ENCODE measurements at places on chromosomes 11 and 22.

GRCh38 chr11:29300420-29300819 is 716.4 kb downstream of the KCNA4 start:
- DNase-seq: no peak

DNA sequence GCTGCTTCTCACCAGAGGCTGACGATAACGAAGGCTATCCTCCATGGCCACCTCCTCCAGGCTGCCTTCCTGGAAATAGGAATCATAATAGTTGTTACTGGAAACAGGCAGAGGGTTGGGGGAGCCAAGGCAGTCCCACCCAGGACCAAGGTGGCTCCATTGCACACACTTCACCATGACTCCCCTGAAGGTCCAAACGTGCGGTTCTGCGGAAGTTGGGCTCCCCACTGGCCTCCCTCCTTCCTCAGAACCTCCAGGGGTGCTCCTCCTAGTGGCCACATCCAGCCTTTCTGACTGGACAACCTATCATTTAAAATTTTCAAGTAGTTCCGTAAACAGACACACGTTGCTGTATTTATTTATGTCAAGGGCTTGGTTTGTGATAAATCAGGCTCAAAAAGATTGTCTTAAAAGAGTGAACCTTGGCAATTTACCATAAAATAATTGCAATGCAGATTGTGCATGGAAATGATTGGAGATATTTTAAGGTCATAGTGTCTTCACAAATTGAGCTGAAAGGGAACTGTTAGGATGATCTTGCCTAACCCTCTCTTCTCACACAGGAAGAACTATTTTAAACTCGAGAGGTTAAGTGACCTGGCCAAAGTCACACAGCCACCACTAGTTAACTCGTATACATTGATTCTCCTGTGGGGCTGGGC is 1.4 kb upstream of the TCN2 start:
- DNase-seq: peak; percentile 9

GRCh38 chr11:78299000-78299710 is 110.4 kb downstream of the USP35 start:
- no peak for DNase-seq

- no peak for DNase-seq
Observed at GRCh38 chr11:72974487-72975205, 160.4 kb downstream of the ATG16L2 start.

- no peak for DNase-seq
Observed at GRCh38 chr11:115919341-115920091, 415.3 kb upstream of the CADM1 start.

DNA sequence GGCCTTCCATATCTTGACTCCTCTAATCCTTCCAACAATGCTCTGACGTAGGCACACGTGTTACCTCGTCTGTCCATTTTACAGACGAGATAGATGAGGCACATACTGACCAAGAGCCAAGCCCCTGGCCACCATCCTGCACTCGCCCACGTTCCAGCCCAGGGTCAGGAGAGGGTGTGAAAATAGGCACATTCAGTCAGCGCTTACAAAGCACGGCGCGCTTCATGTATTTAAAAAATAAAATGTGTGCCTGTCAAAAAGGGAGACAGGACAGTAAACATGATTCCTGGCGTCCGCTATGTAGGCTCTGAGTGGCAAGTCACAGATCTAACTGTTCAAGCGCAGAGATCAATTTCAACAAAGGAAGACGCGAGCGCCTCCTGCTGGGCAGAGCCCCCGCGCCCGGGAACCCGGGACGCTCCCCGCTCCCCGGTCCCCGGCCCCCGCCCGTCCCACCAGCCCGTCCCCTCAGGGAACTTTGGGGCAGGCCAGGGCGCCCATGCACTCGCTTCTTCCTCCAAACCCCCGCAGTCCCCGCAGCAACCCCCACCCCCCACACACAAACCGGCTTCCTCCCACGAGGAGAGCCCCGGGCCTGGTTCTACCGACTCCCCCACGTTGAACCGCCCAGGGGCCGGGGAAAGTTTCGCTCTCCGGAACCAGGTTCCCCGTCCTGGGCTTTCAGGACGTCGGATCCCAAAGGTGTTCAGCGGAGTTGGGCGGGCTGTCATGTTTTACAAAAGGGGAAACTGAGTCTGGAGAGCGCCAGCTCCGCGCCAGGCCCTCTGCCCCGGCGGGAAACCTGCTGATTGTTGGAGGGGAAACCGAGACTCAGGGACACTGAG is 10.4 kb upstream of the C1QTNF6 start:
- DNase-seq: peak; percentile 80

GRCh38 chr11:129440028-129440713 is 64.5 kb downstream of the BARX2 start:
- no peak for DNase-seq

DNA sequence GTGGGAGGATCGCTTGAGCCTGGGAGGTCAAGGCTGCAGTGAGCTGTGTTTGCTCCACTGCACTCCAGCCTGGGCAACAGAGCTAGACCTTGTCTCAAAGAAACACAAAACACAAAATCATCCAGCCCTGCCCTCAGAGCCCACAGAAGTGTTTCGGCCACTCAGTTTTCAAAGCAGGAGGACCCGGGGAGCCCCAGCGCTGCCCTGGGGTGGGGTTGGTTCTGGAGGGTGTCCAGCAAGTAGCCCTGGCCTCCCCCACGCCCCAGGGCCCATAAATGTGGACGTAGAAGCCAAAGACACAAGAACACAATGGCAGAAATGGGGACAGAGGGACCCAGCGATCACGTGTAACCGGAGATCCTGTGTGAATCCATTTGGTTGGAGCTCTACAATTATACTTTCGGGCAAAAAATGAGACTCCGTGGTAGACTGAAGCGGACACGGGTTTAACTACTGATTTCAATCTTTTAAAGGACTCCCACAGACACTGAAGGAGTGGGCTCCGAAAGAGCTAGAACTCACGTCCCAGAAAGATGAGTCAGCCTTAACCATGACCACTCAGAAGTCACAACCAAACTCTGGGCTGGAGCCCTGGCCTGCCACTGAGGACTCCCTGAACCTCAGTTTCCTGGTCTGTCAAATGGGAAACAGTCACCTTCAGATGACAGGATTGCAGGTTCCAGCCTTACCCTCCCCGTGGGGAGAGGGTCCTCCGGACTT is 9.0 kb upstream of the CYTH4 start:
- no peak for DNase-seq

DNA sequence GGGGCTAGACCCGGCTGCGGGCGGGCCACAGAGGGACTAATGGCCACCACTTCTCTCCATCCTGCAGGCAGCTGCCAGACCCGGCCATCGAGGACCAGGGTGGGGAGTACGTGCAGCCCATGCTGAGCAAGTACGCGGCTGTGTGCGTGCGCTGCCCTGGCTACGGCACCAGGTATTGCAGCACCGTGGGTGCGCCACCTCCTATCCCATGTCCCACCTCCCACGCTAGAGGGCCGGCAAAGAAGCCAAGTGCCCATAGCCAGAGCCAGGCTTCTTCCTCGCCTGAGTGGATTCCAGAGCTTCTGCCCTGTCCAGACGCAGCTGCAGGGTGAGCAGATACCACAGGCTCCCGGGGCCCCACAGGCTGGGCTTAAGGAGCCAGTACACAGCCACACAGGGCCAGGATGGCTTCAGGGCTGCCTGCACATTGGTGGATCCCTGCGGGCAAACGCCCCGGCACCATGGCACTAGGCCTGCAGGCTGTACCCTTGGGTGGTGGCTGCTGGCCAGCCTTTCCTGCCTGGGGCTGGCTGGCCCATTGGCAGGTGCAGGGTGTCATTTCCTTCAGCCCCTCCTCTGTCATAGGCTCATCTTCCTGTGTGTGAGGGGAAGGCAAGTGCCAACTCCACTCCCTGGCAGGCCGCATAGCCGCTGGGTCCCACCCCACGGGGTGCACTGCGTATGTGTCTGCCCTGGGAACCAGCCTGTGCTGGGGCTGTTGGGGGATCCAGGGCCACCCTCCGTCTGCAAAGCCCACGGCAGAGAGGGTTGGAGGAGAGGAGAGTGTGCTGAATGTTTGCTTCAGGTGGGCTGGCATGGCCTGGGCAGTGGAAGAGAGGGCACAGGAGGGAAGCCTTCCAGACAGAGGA is 16.5 kb upstream of the DGCR8 start:
- no peak for DNase-seq

DNA sequence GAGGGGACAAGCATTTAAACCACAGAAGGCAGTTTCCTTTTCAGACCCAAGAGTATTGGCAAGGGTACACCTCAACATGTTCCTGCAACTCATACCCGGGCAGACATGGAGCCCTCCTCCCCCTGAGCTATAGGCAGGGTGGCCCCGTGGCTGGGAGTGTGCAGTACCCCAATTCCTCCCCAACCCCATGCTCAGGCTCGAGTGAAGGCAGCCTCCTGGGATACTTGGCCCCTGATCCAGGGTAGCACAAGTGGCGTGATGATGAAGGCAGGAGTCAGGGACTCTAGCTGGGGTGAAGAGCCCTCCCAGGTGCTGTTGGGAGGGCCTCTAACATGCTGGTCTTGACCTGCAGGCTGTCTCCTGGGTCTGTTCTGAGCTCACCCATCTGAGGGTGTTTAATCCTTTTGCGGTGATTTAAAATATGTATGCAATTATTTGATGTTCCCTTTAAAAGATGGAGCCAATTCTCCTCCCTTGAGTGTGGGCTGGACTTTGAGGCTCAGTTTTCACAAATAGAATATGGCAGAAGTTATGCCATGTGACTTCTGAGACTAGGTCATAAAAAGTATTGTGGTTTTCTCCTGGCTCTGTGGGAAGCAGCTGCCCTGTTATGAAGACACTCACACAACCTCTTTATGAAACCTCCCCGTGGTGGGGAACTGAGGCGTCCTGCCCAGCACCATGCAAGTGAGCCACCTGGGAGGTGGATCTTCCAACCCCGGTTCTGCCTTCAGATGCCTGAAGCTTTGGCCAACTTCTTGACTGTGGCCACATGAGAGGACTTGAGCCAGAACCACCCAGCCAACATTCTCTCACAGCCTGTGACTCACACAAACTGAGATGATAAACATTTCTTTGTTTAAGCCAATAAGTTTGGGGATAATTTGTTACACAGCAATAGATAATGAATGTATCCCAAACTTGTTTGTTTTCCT is 54.7 kb upstream of the NECTIN1 start:
- DNase-seq: no peak

DNA sequence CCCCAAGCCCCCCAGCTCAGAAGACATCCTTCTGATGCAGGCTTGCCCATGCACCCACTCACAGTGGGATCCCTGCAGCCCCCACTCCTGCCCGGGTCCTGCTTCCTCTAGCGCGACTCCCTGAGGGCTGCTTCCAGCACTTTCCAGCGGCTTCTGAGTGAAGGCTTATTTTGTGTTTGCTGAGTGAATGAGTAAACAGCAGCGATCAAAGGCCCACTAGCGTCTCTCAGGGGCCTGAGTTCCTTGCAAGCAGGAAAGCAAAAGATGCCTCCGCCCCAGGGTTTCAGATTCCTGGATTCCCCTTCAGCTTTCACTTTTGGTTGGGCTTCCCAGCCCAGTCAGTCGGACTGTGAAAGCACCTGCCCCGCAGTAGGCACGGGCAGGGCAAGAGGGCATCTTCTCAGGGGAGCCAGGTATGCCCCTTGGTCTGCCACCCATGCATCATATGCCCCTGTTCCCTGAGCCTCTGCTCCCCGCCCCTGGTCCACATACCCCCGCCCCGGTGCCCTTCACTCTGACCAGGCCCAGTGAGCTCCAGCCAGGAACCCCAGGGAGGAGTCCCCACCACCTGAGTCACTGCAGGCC is 9.2 kb downstream of the FADD start:
- no peak for DNase-seq

DNA sequence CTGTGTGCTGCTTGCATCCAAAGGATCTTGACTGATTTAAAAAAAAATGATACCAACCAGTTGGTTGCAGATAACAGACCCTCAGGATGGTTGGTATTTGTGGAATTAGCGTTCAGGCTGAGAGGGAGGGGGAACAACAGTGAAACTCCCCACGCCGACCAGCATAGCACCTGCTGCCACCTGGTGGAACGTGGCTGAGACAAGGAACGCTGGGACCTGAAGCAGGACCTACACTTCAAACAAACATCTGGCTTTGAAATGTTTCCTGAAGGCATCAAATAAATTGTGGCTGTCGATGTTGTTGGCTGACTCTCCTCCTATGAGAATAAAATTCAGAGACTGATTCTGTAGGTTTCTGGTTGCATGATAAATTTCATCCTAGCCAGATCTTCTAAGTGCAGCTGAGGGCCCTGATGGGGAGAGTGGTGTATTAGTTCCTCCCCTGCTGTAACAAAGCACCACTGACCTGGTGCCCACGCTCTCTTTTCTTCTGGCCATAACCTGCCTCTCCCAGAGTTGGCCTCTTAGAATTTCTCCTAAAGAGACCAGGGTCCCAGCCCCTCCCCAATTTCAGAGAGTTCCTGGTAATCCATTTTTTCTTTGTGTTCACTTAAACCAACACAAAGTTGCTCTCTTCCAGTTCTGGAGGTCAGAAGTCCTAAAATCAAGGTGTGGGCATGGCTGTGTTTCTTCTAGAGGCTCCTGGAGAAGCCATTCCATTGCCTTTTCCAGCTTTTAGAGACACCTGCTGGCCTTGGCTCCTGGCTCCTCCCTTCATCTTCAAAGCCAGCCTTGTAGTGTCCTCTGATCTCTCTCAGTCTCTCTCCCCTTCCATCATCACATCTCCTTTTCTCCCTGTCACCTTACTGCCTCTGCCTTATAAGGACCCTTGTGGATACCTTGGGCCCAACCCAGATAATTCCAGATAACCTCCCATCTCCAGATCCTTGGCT is 17.3 kb downstream of the APOL2 start:
- peak; percentile 22 for DNase-seq

DNA sequence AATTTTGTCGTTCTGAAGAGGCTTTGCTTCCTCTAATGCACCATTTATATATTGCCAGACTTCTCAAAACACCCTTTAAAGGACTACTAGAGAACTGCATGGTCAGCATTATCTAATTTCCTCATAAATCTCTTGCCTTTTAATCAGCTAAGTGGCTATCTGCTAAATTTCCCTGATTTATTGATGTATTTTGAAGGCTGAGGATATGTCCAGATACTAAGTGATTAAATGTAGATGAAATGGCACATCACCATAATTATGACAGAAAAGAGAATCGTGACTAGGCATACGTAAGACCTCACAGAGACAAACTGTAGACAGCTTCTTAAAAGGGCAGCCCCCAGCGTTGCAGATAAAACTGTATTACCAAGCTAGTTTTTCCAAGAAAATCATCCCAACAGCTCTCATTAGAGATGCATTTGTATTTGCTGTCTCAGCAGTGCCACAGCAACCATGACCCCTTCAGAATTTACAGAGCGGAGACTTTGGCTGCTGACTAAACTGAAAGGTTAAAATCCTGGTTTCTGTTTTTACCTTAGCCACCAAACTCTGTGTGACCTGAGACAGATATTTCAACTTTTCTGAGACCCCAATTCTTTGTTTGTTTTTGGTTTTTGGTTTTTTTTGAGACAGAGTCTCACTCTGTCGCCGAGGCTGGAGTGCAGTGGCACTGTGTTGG is 67.1 kb upstream of the SLN start:
- DNase-seq: no peak

- no peak for DNase-seq
Observed at GRCh38 chr11:64303109-64304031, 2.0 kb upstream of the ESRRA start.

DNA sequence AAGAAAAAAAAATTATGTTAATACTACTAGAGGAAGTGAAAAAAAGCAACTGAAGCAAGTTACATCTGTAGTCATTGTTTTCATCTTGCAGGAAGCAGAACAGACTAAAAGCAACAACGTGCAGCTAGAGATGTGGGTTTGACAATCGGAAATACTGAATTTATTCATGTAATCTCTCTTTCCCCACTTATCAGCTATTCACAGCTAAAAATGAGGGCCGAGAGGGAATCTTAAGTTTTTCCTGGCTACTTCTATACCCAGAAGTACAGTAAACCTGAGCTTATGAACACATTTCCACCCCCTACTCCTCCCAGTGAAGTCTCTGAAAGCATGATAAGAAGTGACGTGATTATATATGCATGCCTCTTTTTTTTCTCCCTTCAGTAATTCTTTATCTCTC is 116.5 kb downstream of the SPON1 start:
- peak; percentile 42 for DNase-seq
